ENCODE measurements at places on chromosomes 12 and 14. TPM values are rescaled to one million over a fixed set of nuclear protein-coding genes. Genes with fewer than 3 reads are reported as not detected.

The ETFRF1 gene
- total RNA-seq: 26.5 TPM

The DAZAP2 gene
- total RNA-seq: 156 TPM

The ATL1 gene
- total RNA-seq: 13.3 TPM

The GPRC5D gene
- total RNA-seq: not detected

The ADCK1 gene
- 5.0 TPM for total RNA-seq

The HAL gene
- 0.29 TPM for total RNA-seq

The DACT1 gene
- total RNA-seq: 13.7 TPM

The SYNDIG1L gene
- total RNA-seq: 0.29 TPM

The REM2 gene
- 0.43 TPM for total RNA-seq

The GALNT4 gene
- total RNA-seq: 6.2 TPM

The CD163 gene
- 252 TPM for total RNA-seq

The LALBA gene
- total RNA-seq: not detected

The CLSTN3 gene
- 31.0 TPM for total RNA-seq

The JPH4 gene
- total RNA-seq: 4.3 TPM

The NFE2 gene
- total RNA-seq: 1.6 TPM

The MLF2 gene
- total RNA-seq: 145 TPM

The BCL11B gene
- 0.43 TPM for total RNA-seq

The NDRG2 gene
- total RNA-seq: 78.0 TPM

The CACNB3 gene
- total RNA-seq: 23.8 TPM

The LRRK2 gene
- total RNA-seq: 21.2 TPM

The PUS7L gene
- total RNA-seq: 18.1 TPM

The C12orf50 gene
- 0.14 TPM for total RNA-seq

The FGF6 gene
- not detected for total RNA-seq

The DIO3 gene
- 6.2 TPM for total RNA-seq

The ARMH4 gene
- total RNA-seq: 8.5 TPM

The PPFIA2 gene
- 62.6 TPM for total RNA-seq

The KRT73 gene
- total RNA-seq: not detected

The RERG gene
- total RNA-seq: 98.8 TPM

The PLEKHD1 gene
- total RNA-seq: 0.10 TPM

The TMEM233 gene
- 1.2 TPM for total RNA-seq

The STYK1 gene
- 0.10 TPM for total RNA-seq

The MMP14 gene
- 234 TPM for total RNA-seq

The NPAS3 gene
- total RNA-seq: 1.3 TPM

The AHNAK2 gene
- 242 TPM for total RNA-seq

The SLC5A8 gene
- total RNA-seq: not detected

The VPS33A gene
- 12.6 TPM for total RNA-seq

The CERS5 gene
- total RNA-seq: 44.0 TPM

The CLMN gene
- total RNA-seq: 11.1 TPM

The OR6C75 gene
- not detected for total RNA-seq

The KRT80 gene
- total RNA-seq: 0.19 TPM

The MYH6 gene
- total RNA-seq: 1.3 TPM

Data from posterior vena cava (tissue), 2 donors.